Large intestine (tissue), 12 donors: ENCODE measurements at places on chromosomes 2 and 18.
A peak's percentile ranks its signal among the peaks of the same experiment; 100 is the strongest.

DNA sequence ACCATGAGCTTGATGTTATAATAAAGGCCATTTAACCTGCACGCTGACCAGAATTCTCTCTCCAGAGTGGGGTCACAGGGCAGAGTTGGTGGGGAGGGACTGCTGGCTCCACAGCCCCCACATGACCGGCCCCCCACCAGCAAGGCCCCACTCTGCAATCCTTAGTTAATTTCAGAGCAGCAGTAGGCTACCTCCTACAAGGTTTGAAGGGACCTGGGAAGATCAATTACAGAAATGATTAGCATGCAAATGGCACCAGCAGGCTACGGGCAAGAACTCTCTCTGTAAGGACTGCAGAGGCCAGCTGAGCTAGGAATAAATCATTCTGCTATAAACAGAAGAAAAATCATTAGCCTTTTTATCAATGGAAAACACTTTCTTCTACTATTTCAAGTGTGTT, 135.3 kb downstream of the C1D start:
- no peak for DNase-seq

DNA sequence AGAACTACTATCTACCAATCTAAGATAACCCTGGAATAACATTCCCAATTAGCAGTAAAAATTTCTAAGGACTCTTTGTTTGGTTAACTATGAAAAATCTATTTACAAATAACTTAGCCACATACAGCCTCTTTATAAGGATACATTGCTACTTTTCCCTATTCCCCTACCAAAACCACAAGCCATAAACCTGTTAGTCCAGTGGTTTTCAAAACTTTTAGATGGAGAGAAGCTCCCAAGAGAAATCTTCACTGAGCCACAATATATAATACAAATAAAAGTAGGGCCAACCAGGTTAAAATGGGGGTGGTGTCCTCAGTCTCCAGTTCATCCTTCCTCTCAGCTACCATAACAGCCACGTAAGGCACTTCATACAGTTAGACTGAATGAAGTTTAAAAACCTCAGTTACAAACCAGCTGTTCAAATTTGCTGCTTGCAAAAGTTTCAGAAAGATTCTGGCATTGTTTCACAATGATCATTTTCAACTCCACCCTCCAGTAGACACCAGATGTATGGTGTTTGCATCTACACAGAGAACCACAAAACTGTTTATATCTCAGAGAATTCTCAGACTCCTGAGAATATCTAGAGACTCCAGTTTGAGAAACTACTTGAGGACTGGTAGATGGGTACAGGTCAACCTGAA, 26.0 kb downstream of the SOS1 start:
- no peak for DNase-seq

GRCh38 chr2:29080886-29081743, 6.8 kb upstream of the PCARE start:
- no peak for DNase-seq

GRCh38 chr18:76981396-76981968, 151.1 kb downstream of the MBP start:
- DNase-seq = no peak

GRCh38 chr18:63016270-63016669, 300.9 kb downstream of the PHLPP1 start:
- peak; percentile 31 for DNase-seq
